ENCODE measurements at places on chromosomes 1 and 21. TPM values are rescaled to one million over a fixed set of nuclear protein-coding genes. Genes with fewer than 3 reads are reported as not detected.

DNA sequence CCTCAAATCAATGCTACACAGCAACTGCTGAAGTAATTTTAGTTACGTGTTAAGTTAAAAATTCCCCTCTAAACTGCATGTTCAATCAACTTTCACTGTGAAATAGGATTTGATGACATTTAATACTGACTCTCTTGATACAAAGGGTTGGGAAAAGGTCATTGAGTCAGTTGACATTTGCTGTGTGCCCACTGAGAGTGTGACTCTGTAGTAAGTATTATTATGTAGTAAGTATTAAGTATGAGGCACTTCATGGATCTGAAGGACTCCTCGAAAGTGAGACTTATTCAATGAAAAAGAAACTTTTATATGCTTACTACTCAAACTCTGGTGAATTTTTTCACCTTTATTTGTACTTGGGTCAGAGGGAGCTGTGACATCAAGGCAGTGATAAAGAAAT is 83.1 kb upstream of the S1PR1 start:
- no peak for DNase-seq

DNA sequence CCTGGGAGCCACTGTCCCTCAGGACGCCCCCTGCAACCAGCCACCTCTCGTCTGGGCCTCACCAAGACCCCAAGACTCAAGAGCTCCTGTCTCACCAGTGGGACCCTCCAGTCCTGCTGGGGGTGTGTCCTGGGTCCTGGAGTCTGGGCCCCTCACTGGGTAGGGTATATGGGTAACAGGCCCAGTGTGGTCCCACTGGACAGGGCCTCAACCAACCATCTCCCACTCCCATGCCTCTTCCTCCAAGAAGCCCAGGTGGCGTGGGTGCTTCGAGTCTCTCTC is 725 bp upstream of the VWA1 start:
- no peak for DNase-seq

- no peak for DNase-seq
These were observed 38.5 kb downstream of the MAP3K7CL start for GRCh38 chr21:29168891-29169315.

- no peak for DNase-seq
These were observed 285.7 kb downstream of the PTPRU start for GRCh38 chr1:29521811-29522580.

GRCh38 chr1:161074676-161075368 is 5.1 kb upstream of the ARHGAP30 start:
- no peak for DNase-seq

GRCh38 chr21:44697811-44698734 is 1.1 kb downstream of the KRTAP10-12 start:
- no peak for DNase-seq

DNA sequence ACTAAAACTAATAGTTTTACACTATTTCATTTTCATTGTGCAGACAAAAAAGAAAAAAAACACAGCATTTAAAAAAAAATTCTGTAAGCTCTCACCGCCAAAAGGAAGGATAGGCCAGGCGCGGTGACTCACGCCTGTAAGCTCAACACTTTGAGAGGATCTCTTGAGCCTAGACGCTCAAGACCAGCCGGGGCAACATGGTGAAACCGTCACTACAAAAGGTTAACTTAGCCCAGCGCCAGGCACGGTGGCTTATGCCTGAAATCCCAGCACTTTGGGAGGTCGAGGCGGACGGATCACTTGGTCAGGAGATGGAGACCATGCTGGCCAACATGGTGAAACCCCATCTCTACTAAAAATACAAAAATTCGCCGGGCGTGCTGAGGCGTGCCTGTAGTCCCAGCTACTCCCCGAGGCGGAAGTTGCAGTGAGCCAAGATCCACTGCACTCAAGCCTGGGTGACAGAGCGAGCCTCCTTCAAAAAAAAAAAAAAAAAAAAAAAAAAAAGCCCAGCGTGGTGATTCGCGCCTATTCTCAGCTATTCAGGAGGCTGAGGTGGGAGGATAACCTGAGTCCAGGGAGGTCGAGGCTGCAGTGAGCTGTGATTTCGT is 14.3 kb upstream of the SPEN start:
- DNase-seq: peak; percentile 44

DNA sequence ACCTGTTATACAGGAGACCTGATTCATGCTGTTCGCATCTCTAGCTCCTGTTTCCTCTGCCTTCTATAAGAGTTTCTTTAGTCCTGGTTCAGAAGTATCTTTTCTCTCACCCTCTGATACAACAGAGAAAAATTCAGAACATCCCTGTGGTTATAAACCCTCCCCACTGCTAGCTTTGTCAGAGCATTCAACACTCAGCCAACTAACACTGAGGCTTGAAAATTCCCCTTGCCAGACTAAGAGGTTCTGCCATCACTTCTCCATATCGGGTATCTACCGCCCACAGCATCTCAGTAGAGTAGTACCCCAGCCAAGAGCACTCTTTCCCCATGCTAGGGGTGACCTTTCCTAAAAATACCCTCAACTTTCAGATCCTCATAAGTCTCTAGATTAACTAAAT is 19.6 kb upstream of the PIK3R3 start:
- DNase-seq: no peak

The MPZ gene
- not detected for total RNA-seq
